Cardiac septum (tissue), 1 donor: ENCODE measurements at places on chromosomes 5 and 9.

GRCh38 chr5:72586788-72587530 is 79.7 kb upstream of the ZNF366 start:
- no peak for DNase-seq

- no peak for DNase-seq
Observed at GRCh38 chr5:13749766-13750165, 194.7 kb downstream of the DNAH5 start.

DNA sequence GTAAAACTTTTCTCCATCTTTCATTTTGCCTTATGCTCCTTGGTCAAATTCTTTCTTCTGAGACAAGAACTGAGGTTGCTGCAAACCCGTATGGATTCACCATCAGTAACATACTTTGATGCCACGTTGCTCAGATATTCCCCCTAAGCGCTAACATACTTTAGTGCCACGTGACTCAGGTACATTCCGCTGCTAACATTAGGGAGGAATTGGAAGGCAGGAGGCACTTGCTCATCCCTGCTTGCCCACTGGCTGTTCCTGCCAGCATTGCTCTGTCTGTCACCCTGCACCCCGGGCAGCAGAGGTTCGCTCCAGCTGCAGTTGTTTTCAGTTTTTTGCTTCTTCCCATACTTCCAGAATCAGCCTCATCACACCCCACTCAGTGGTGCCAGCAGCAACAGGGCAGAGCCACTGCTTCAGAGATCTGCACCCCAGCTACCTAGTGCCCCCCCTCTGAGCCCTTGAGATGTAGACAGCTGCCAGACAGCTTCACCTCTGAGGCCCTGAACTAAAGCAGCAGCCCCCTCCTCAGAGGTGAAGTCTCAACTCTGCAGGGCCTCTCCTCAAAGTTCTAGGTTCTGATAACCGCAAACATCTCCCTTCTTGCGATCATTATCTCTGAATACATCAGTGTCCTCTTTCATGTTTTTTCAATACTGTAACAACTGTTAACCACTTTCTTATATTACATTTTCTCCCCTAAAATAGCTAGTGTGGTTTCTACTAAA is 228.0 kb upstream of the KIF2A start:
- no peak for DNase-seq

- DNase-seq: no peak
Observed at GRCh38 chr9:92706218-92706940, 36.4 kb upstream of the IPPK start.
